ENCODE measurements at places on chromosomes 2 and 18.

- no peak for DNase-seq
These were observed 41.0 kb upstream of the GPR17 start for GRCh38 chr2:127604986-127605385.

- DNase-seq = no peak
These were observed 194.9 kb downstream of the LRATD1 start for GRCh38 chr2:14827226-14828023.

DNA sequence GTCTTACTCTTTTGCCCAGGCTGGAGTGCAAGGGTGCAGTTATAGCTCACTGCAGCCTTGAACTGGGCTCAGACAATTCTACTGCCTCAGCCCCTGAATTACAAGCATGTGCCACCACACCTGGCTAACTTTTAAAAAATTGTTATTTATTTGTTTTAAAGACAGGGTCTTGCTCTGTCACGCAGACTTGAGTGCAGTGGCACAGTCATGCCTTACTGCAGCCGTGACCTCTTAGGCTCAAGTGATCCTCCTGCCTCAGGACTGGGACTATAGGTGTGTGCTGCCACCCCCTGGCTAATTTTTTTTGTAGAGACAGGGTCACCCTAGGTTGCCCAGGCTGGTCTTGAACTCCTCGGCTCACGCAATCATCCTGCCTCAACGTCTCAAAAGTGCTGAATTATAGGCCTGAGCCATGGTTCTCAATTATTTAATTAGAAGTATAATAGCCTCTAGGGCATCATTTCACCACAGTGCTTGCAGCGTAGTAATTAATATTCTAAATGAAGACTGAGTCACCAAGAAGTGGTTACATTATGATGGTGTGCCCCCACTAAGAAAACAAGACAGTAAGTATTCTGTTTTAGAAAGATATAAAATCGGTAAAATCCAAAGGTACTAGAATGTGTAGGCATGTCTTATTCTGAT, 69.6 kb downstream of the EML4 start:
- DNase-seq = peak; percentile 15

DNA sequence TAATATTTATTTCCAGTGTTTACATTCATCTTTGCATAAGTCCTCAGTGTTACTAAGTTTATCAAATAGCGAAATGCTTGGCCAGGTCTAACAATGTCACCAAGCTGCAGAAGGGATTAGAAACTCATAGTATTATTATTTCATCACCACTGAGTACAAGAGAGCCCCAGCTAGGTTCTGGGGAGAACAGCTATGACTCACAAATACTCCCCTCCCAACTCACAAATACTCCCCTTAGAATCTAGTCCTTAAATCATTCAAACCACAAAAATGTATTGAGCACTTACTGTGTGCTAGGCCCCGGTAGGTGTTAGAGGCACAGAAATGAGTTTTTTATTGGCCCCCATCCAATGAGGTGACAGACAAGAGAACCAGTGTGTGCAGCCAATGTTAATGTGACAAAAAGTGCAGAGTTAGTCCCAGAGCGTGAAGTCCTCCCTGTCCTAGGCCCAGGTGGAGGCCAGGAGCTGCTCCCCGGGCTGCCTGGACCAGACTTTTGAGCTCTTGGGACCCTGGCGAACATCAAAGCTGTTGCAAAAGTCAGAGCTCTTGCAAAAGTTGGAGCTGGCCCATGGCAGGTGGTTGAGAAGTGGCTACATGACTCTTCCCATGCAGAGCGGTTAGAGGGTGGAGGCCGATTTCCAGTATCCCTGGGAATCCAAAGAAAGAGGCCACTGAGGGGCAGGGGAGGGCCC, 9.8 kb downstream of the STEAP3 start:
- DNase-seq = peak; percentile 88

DNA sequence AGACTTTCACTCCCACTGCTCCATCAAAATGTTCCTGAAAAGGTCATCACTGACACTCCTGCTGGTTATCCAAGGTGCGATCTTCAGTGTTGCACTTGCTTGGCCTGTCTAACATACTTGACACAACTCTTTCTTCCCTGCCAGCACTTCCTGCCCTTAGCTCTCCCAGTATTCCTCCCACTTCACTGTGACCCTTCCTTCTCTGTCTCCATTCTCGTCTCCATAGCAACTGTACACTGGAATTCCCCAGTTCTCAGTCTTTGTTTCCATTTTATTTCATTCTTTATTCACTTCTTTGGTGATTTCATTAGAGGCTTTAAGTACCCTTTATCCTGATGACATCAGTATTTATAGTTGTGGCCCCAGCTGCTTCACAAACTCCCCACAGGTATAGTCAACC, 333.0 kb downstream of the IRS1 start:
- no peak for DNase-seq

GRCh38 chr2:24343225-24343882, 17.0 kb downstream of the ITSN2 start:
- no peak for DNase-seq

GRCh38 chr18:58175786-58176176, 131.8 kb downstream of the NEDD4L start:
- no peak for DNase-seq

DNA sequence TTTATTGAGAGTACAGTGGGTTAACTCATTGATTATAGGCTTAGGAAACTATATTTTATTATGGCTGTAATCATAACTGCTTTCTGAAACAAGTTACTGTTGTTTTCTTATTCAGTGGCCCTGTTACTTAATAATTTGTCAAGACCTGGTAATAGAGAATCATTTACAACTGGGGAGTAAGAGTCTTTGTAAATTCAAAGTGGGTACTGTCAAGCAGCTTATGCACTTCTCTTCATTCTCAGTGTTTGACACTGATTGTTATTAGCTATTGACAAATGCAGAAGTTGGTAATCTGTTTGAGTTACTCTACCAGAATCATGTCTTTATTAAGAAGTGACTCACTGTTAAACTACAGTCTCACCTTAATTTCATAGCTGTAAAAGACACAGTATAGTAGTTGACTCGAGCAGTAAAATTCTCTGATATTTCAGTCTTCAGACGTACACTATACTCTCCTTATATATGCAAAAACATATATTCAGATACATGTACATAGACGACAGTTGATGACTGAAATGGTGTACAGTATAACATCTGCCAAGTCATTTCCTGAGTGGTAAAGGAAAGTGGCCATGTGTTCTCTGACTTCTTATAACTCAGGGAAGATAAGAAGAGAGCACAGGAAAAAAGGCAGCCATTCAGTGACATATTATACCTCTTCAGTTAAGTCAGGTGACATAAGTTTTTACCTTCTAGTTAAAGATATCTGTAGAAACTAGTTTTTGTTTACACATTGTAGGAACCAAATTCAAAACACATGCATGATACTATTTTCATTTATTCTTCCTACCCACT, 36.0 kb upstream of the TTC27 start:
- DNase-seq = no peak

DNA sequence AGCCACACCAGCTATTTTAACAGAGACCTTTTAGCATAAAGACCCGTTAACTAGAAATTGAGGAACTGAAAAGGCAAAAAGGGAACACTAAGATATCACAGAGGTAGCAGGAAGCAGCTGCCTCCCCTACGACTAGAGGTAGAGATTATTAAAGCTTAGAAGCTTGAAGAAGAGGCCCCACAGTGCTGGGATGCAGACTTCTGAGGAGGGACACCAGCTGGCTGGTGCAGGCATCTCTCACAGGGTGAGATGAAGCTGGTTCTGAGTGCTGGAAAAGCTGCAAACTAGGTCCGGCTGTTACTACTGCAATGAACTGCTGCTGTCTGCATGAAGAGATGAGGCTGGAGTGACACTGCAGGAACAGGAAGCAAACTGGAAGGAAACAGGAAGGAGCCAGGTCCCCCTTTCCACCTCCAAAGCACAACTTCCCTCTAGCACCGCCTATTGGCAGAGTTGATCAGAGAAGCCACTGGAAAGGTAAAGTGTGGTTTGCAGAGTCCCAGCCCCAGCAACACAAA, 61.2 kb upstream of the MRPS9 start:
- no peak for DNase-seq

GRCh38 chr2:206127656-206128055, 31.6 kb downstream of the NDUFS1 start:
- no peak for DNase-seq

DNA sequence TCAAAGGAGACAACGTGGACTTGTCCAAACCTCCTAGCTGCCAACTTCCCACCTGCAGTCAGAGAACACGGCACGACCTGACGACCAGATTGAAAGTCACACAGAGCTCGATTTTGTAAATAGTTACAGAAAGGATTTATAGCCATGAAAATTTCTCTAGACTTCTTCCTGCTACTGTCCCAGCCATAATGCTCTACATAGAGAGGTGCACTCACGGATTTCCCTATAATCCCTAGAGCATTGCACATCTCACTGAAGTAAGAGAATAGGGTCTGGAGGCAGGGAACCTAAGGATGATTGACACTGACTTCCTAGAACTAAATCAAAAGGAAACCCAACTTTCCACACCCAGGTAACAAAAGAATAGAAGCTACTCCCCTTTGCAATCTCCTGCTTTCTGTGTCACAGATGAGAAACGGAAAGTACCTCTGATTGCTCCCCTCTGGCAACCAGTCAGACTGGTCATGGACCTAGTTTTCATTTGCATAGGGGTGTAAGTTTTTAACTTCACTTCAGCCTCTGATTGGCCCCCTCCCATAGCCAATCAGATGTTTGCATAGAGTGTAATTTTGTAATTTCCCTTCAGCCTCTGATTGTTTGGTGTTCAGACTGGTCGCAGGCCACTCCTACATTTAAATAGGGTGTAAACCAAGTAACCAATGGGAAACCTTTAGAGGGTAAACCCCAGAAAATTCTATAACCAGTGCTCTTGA, 58.6 kb upstream of the FBXO11 start:
- no peak for DNase-seq

- peak; percentile 46 for DNase-seq
These were observed 24.2 kb upstream of the RHOB start for GRCh38 chr2:20422402-20423271.

DNA sequence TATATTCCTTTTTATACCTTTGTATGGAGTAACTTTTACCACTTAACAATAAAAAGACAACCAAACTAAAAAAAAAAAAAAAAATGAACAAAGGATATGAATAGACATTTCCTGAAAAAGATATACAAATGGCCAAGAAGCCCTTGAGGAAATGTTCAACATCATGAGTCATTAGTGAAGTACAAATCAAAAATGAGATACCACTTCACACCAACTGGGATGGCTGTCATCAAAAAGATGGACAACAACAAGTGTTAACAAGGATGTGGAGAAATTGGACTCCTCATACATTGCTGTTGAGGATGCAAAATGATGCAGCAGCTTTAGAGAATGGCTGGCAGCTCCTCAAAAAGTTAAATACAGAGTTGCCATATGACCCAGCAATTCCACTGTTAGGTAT, 22.6 kb upstream of the SCYGR2 start:
- no peak for DNase-seq

- no peak for DNase-seq
These were observed 148.8 kb upstream of the ZNF236 start for GRCh38 chr18:76673281-76674185.

GRCh38 chr2:204353823-204354222, 191.5 kb upstream of the PARD3B start:
- no peak for DNase-seq

DNA sequence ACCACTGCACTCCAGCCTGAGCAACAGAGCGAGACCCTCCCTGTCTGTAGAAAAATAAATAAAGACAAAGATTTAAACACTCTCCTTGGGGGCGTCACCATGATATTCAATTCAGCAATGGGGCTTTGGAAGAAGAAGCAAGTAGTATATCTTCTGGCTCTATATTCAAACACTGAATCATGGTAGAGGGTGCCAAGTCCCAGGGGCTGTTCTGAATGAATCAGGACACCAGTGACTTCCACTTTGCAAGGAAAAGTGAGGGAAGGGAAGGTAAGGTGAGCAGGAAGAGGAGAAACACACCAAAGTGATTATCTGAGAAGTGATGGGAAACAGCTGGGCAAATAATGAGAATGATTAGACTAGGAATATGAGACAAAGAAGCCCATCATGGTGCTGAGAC, 80.5 kb downstream of the AAK1 start:
- DNase-seq = no peak

GRCh38 chr18:35457140-35457704, 40.5 kb downstream of the INO80C start:
- DNase-seq = no peak

- DNase-seq = no peak
These were observed 38.0 kb downstream of the NPAS2 start for GRCh38 chr2:100857915-100858314.

GRCh38 chr2:241514986-241515737, 6.8 kb upstream of the STK25 start:
- no peak for DNase-seq

- DNase-seq = no peak
These were observed 96.8 kb downstream of the ADD2 start for GRCh38 chr2:70671092-70671675.

GRCh38 chr2:82124629-82125028, 1820.1 kb upstream of the LRRTM1 start:
- DNase-seq = no peak

DNA sequence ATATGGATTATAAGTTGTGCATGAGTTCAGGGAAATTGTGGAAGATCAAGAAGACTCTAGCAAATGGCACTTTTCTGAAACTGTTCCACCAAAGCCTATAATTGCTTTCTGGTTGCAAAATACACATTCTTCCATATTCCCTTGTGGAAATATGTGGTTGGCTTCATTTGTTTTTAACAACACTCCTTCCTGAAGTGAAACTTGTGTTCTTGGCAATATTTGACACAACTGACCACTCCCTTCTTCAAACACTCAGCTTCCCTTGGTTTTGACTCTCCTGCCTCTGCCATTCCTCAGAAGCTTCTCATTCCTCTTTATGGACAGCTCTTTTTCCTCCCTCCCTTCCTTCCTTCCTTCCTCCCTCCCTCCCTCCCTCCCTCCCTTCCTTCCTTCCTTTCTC, 192.3 kb downstream of the PMAIP1 start:
- DNase-seq = no peak

DNA sequence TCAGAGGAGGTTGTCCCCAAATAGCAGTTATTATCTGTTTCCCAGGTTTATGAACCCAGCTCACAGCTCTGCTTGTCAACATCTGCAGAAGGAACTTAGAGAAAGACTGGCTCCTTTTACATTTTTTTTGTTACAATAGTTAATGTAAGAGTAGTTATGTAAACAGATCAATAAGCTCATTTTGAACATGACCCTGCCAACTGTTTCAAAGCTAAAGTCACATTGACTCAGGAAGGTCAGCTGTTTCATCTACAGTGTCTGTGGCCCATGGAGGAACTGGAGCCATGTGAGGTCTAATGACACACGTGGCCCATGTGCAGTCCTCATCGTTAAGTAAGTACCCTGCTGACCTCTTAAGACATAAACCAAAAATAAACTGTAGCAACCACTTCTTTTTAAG, 97.1 kb downstream of the SH3RF3 start:
- DNase-seq = no peak

- no peak for DNase-seq
These were observed 1.8 kb upstream of the ID2 start for GRCh38 chr2:8679827-8680731.
